Type B pancreatic cell (in vitro differentiated cells): ENCODE measurements at places on chromosomes 3 and 15.

DNA sequence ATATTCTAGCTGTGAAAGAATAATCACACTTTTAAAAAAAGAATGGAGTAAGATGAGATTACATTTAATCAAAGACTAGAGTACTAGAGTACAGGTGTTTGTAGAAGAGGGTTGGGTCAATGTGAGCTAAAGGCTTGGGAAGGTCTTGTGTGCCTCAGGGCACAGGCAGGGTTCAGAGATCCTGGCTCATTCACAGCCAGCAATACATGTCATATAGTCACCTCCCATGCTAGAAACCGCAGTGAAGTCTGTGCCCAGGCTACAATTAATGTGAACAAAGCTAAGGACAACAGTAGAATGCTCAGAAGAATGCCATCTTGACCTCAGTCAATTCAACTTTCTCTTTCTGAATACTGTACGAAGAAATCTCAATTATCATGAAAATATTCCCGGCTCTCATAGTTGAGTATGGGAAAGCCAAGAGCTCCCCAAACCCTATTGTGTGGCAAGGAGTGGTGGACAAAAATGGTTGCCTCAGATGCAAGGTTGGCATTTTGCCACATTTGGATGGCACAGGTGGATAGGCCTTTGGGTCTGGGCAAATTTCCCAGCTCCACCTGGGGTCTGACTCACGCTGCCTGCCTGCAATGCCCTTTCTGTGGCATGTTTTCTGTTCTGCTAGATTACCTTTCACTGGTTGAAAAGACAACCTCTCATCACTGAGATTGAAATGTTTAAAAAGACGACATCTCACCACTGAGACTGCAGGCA is 70.2 kb downstream of the NMD3 start:
- DNase-seq, result no peak

- no peak for DNase-seq
Observed at GRCh38 chr3:183202004-183202722, 39.6 kb upstream of the LAMP3 start.

DNA sequence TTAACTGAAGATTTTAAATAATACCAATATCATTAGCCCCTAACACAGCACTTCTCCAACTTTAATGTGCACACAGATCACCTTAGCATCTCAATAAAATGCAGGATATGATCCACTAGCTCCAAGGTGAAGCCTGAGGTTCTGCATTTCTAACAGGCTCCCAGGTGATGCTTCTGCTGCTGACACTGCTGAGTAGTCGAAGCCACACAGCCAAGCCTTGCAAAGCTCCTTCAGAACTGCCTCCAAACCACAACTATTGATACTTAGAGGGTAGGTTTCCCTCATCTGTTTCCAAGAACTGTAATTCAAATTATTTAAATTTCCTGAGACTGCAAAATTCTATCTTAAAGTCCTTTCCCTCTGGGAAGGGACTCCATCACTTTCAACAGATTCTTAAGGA is 3.9 kb downstream of the RIOX2 start:
- no peak for DNase-seq

DNA sequence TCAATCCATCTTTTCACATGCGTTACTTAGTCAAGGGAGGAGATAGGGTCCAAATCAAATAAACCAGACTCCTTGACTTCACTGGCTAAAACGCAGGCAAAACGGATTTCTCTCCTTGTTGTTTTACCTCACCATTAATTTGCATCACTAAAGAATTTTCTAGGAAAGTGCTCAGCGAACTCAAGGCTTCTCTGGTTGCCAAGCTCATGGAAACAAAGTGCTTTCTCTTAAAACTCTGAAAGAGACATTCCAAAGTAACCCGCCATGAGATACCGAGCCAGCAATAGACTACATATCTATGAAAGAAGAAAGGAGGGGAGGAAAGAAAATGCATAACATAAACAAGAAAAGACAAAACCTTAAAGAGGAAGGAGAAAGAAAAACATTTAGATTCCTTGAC is 211.7 kb upstream of the WNT5A start:
- no peak for DNase-seq

GRCh38 chr3:97821287-97821773 is 481 bp upstream of the CRYBG3 start:
- peak; percentile 70 for DNase-seq

GRCh38 chr15:100133001-100133400 is 208.8 kb downstream of the ADAMTS17 start:
- DNase-seq, result no peak

GRCh38 chr15:57537488-57538264 is 54.0 kb upstream of the MYZAP start:
- DNase-seq, result no peak

GRCh38 chr3:144272680-144273079 is 301.1 kb downstream of the DIPK2A start:
- DNase-seq, result no peak

DNA sequence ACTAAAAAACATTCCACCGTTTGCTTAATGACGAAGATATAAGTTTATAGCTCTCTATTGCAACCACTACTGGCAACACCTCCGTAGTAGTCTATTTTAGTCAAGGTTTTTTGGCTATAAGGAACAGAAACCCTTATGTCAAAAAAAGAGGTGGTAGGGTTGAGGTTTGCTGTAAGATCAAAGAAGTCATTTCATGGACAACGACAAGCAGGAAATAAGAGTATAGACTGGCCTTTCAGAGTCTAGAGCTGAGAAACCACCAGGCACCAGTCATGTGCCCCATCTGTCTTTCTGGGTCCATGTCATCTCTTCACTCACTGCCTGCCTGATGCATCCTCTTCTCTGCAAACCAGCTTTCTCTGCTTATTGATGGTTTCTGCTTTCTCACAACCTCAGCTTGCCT is 42.7 kb downstream of the THBS1 start:
- no peak for DNase-seq

- no peak for DNase-seq
Observed at GRCh38 chr3:123258811-123259420, 57.2 kb downstream of the SEC22A start.

DNA sequence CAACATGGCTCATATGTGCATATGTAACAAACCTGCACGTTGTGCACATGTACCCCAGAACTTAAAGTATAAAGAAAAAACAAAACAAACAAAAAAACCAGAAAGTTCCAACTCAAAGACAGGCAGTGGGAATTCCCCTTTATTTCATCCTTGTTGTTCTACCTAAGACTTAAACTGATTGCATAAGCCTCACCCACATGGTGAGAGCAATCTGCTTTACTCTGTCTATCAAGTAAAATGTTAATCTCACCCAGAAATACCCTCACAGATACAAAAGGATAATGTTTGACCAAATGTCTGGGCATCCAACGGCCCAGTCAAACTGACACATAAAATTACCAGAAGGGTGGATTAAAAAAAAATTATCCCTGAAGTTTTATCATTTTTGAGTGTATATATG is 190.9 kb upstream of the PLSCR5 start:
- no peak for DNase-seq

DNA sequence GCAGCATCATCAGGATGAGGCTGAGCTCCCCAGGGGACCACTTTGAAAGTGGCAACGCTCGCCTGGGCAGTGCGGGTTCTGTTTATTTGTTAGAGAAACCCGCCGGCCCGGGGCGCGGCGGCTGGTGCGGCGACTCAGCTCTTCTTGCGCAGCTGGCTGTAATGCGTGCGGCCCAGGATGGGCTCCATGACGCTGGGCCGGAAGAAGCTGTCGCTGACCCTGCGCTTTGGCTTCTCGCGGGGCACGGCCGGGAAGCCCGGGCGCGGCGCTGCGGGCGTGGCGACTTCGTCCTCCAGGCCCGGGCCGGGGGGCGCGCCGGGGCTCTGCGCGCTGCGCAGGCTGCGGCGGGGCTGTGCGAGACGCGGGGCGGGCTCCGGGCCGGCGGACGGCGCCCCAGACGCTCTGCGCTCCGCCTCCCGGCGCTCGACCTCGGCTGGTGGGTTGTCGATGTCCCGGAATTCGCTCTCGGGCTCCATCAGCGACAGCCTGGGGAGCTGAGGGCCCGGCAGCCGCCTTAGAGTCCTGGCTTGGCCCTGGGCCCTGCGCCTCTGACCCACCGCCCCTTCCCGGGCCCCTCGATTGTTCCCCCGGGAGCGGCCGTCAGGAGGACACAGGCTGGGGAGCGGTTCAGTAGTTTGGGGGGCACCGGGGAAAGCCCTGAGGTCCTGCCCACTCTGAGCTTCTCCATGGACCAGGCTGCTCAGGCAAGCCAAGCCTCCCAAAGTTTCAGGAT is 10.3 kb upstream of the KIF7 start:
- DNase-seq, result no peak

DNA sequence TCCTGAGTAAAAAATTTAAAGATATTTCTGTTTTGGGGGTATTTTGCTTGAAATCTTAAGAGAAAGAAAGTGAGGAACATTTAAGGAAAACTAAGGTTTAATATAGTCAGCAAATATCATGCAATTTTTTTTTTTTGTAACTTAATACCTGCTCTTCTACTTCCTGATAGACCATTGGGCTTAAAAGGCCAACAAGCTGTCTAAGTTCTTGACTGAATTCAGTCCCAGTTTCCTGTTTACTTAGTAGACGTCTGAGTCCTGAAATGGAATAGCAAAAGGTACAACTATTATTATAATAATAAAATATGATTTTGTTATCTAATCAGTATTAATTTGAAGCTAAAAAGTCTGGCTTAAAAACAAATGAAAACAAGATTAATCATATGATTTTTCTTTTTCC is 37.9 kb downstream of the IQCB1 start:
- no peak for DNase-seq
